Neural cell (in vitro differentiated cells): ENCODE measurements at places on chromosomes 4 and X. TPM values are rescaled to one million over a fixed set of nuclear protein-coding genes. Genes with fewer than 3 reads are reported as not detected.

Gene ZNF732
- polyA plus RNA-seq: 0.26 TPM in 1 of 2 replicates, not detected in the other

Gene RGN
- polyA plus RNA-seq: 1.5 TPM in 1 of 2 replicates, not detected in the other

Gene ZMAT1
- polyA plus RNA-seq: 33.9 and 39.1 TPM in 2 replicates

Gene TIGD4
- polyA plus RNA-seq: 3.3 and 4.1 TPM in 2 replicates

Gene FABP2
- polyA plus RNA-seq: not detected in 2 replicates

Gene FAM50A
- polyA plus RNA-seq: 68.3 and 90.4 TPM in 2 replicates

Gene ATP5ME
- polyA plus RNA-seq: 156 and 276 TPM in 2 replicates

Gene TNMD
- 0.24 TPM in 1 of 2 replicates, not detected in the other for polyA plus RNA-seq

Gene CLDN34
- polyA plus RNA-seq: not detected in 2 replicates
